ENCODE measurements at places on chromosomes 2 and 18.

DNA sequence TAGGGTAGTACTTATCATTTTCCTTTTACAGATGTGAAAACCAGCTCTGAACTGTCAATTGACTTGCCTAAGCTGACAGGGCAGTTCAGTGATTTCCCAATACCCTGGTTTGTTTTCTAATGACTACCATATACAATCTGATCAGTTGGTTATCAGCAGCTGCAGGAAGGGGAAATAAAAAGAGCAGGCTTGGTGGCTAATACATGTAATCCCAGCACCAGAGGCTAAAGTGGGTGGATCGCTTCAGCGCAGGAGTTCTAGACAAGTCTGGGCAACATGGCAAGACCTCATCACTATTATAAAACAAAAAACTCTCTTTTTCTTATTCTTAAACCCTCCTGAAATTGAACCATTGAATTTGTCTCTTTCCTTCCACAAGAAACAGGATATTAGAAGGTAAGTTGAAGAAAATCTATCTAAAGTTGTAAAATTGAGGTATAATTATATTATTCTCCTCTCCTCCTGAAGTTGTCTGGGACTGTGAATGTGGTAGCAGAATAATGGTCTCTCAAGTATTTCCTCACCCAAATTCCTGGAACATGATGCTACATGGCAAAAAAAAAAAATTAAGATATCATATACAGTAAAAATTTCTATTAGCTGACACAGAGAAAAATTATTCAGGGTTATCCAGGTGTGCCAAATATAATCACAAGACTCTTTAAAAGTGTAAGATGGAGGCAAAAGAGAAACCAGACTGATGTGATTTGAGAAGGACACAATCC lies 1441.6 kb downstream of the SUCLG1 start:
- H3K4me3 ChIP-seq = no peak overlapping the region
- H3K4me1 ChIP-seq = no peaks in the 10 kb centered on the region
- H3K36me3 ChIP-seq = no peaks in the 10 kb centered on the region
- H3K27me3 ChIP-seq = no peaks in the 10 kb centered on the region
- no peak for DNase-seq

- H3K4me3 ChIP-seq = no peak overlapping the region
- H3K27me3 ChIP-seq = no peaks in the 10 kb centered on the region
- peaks cover 68% of the 10 kb centered on the region for H3K36me3 ChIP-seq
- no peak overlapping the region for H3K27ac ChIP-seq
- H3K4me1 ChIP-seq = no peaks in the 10 kb centered on the region
- DNase-seq = peak; percentile 5
Observed at GRCh38 chr2:240463274-240463865, 27.9 kb downstream of the GPC1 start.

- no peak overlapping the region for H3K27ac ChIP-seq
- H3K4me3 ChIP-seq = no peak overlapping the region
- no peaks in the 10 kb centered on the region for H3K27me3 ChIP-seq
- H3K36me3 ChIP-seq = no peaks in the 10 kb centered on the region
- no peaks in the 10 kb centered on the region for H3K4me1 ChIP-seq
- no peak for DNase-seq
Observed at GRCh38 chr2:42421157-42421485, 60.1 kb upstream of the COX7A2L start.

GRCh38 chr18:44759925-44760342 lies 79.2 kb downstream of the SETBP1 start:
- no peaks in the 10 kb centered on the region for H3K4me1 ChIP-seq
- DNase-seq = peak; percentile 20
- no peaks in the 10 kb centered on the region for H3K27me3 ChIP-seq
- no peak overlapping the region for H3K4me3 ChIP-seq
- H3K36me3 ChIP-seq = no peaks in the 10 kb centered on the region

All from stomach (tissue), 19 donors.